ENCODE measurements at places on chromosomes 16 and 17.

DNA sequence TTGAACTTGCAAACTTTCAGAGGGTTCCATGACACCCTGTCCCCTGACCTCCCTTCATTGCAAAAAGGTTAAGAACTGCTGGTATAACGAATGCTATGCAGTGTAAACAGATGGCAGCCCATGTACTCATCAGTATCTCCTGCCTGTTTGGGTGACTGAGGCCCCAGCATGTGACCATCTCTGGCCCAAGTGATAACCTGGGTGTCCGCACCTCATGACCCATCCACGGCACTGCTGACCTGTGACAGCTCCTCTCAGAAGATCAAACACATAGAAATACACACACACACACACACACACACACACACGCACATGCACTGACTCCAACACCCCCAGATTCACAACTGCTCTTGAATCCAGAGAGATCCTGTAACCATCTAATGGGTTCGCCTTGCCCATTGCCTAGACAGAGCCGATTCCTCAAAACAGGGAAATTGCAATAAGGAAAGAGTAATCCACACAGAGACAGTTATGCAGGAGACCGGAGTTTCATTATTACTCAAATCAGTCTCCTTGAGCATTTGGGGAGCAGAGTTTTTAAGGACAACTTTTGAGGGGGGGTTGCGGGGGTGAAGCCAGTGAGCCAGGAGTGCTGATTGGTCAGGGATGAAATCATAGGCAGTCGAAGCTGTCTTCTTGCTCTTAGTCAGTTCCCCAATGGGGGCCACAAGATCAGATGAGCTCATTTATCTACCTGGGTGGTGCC lies 11.3 kb upstream of the PHOSPHO1 start:
- no peak for DNase-seq

DNA sequence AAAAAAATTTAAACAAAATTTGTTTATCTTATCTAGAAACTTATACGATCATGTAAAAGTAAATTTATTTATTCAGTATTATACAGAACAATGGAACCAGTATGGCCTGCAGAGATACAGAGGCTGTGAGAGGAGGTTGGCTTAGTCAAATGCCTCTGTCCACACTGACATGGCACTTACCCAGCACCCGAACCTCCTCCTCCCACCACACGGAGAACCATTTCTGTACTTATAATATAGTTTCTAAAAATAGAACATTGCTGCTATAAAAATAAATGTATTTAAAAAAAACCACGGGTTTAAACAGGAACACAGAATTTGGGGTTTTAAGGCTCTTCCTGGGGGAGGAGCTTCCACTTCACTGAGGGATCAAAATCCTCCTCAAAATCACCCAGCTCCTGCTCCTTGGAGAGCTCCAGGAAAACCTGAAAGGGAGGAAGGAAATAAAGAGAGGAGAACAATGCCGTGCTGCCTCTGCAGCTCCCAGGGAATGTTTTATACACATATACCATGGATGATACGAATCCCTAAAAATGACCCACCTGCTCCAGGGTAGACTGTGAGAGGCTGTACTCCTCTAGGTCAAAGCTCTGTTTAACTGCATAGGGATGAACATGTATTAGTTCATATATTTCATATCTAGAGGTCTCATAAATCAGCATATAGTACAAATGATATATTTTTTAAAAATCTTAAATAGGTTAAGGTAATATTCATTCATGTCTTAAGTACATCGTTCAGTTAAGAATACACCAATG lies 87.3 kb downstream of the ABCA8 start:
- no peak for DNase-seq

DNA sequence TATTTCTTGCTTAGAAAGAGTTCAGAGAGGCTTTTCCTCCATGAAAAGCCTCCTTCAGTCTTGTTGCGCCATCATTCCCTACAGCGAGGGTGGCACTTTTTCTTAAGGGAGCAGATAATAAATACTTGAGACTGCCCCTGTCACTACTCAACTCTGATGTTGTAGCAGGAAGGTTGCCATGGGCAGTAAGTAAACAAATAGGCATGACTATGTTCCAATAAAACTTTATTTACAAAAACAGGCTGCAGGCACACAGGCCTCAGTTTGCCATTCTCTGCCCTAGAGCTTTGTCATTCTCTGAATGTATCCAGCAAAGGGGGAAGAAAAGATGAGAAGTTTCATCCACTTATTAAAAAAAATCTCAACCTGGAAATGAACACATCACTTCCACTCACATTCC lies 60.4 kb downstream of the MYOCD start:
- no peak for DNase-seq

- DNase-seq: no peak
These were observed 951 bp downstream of the RPL19 start for GRCh38 chr17:39200957-39201510.

GRCh38 chr17:78144147-78144719 lies 2.0 kb upstream of the C17orf99 start:
- DNase-seq: peak; percentile 19

Data from NCI-H1105 treated with DMSO at 0.1 percent for 48 hours (cell line).